ENCODE measurements at places on chromosomes 4 and X.
A peak's percentile ranks its signal among the peaks of the same experiment; 100 is the strongest.

- no peak for DNase-seq
These were observed 10.9 kb downstream of the MFAP3L start for GRCh38 chr4:170015285-170015684.

DNA sequence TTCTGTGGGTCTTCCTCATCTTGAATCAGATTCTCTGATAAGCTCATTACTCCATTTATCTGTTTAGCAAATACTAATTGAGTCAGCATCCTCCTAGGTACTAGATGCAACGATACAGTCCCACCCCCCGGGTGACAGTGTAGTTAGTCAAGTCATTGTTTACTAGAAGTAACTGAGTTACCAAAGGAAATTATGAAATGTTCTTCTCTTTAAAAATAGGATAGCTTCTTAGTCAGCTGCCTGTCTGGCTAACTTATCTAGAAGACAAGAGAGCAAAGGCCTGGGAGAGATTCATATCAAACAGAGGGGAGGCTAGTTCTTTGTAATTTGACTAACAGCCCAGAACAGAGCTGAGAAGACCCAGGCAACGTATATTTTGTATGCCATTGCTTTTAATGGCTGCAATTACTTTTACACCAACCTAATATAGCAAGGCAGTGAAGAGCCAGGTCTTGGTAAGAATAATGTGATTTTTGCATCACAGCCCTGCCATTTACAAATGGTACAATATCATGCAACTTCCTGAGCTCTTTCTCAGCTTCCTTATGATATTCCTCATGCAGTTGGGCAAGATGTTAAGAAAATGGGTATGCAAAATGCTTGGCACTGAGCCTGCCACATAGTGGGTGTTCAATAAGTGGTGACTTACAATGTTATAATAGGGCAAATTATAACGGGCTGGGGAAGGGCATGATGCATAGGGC, 149.9 kb downstream of the CHIC2 start:
- DNase-seq: peak; percentile 81

GRCh38 chr4:129218897-129219296, 122.9 kb downstream of the C4orf33 start:
- no peak for DNase-seq

- DNase-seq: no peak
These were observed 26.5 kb upstream of the FUNDC1 start for GRCh38 chrX:44569122-44569521.

DNA sequence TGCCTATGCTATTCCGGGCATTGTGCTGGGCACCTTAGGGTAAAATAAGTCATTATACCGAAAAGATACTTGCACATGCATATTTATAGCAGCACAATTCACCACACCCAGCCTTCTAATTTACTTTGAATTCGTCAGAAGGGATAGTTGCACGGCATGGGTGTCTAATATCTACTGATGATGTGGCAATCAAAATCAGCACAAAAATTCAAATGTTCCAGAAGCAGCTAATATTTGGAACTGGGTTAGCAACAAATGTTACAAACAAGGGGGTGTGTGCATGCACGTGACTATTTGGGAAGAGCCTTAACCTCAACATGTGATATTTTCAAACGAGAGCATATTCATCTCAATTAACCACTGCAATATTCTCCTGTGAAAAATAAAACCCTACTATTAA, 79.7 kb upstream of the PRSS48 start:
- peak; percentile 70 for DNase-seq

- DNase-seq: no peak
These were observed 93.4 kb downstream of the NHSL2 start for GRCh38 chrX:72003811-72004750.

DNA sequence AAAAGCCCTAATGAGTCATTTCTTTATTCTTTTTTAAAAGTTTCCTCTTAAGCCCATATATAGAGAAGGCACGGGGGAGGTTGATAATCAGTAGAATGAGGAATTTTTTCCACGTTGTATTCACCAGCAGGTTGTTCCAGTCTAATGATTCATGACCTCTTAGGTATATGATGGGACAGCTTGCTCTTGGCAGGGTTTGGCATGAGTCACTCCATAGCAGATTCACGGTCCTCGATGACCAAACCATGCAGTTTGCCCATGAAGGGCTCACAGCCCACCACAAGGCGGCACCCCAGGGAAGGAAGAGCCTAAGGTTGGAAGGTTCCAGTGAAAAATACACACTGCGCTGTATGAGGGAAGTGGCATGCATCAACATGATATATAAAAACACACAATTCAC, 623.8 kb upstream of the DIPK2B start:
- peak; percentile 89 for DNase-seq

GRCh38 chr4:162104459-162105124, 59.2 kb downstream of the FSTL5 start:
- DNase-seq: no peak

DNA sequence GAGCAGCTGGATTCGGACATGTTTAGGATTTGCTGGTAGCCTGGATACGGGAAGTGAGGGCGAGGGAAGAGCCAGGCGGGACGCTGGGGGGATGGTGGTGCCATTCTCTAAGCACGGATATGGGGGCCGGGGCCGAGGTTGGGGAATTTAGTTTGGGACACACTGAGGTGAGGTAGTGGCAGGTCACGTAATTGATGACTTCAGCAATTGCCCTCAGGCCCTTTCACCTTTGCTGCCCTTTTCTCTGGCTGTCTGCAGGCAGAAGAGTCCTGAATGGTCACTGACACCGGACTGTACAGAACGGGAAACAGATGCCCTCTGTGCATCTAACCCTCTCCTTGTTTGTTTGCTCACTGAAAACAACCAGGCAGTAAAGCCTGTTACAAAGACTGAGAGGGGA, 16.9 kb upstream of the HMGB3 start:
- no peak for DNase-seq

GRCh38 chr4:52983563-52984303, 121.6 kb downstream of the RASL11B start:
- DNase-seq: peak; percentile 65

GRCh38 chr4:1768367-1769034, 24.6 kb upstream of the FGFR3 start:
- no peak for DNase-seq

DNA sequence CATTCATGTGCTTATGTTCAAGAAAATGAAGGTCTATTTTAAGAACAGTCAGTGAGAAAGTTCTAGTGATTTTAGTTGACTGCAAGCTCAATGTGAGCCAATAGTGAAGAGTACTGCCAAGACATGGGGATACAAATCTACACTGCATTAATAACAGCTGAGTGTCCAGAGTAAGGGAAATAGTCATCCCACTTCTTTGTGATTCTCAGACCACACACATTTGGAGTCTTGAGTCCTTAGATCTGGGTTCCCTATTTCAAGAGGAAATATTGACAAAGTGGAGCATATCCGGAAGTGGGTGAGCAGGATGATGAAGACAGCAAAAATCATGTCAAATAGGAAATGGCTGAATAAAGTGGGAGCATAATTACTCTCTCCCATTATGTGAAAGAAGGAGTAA, 171.1 kb downstream of the LARP7 start:
- no peak for DNase-seq

DNA sequence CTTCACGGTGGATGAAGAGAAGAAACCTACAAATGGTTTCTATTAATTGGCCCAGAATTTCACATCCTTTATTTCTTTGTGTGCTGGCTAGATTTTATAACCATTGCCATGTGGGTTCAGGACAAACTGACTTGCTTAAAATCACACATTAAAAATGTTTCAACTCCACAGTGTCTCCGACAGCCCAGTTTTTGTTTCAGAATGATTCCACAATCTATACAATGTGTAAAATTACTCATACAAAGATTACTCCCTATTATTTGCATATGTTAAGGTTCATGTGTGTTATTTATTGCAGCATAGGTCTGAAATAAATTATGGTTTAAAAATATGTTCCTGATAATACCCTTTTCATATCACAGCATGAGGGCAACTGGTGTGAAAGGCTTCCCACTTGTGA, 20.6 kb downstream of the DCHS2 start:
- no peak for DNase-seq

DNA sequence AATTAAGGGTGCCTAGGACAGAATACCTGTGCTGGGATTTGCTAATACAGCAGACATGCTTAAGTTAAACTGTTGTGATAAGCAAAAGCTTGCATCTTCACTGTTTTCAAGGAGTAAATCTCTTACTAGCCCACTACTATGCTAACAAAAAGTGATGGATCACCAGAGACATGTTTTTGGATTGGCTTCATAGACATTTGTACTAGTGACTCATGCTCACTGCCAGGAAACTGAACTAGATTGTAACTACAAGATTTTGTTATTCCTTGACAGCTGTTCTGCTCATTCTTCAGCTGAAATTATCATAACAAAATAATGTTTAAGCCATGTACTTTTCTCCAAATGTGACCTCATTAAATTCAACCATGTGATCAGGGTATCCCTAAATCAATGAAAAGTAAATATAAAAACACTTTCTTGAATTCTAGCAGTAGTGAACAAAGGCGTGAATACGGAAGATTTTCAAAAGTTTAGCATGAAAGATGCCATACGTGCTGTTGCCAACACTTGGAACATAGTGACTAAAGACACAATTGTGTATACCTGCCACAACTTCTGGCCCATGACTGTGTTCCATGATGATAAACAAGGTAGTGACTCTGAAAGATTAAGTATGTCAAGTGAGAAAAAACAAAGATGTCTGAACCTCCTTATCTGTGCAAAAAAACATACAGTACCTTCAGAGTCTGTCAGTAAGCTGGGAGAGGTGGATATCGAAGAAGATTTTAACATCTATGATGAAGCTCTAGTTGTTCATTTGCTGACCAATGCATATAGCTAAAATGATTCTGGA, 154.0 kb downstream of the BTC start:
- no peak for DNase-seq

- no peak for DNase-seq
These were observed 10.3 kb downstream of the SPRY1 start for GRCh38 chr4:123406872-123407271.

GRCh38 chrX:29231800-29232199, 644.6 kb downstream of the IL1RAPL1 start:
- DNase-seq: peak; percentile 6

- no peak for DNase-seq
These were observed 81.9 kb downstream of the HPRT1 start for GRCh38 chrX:134541906-134542305.

DNA sequence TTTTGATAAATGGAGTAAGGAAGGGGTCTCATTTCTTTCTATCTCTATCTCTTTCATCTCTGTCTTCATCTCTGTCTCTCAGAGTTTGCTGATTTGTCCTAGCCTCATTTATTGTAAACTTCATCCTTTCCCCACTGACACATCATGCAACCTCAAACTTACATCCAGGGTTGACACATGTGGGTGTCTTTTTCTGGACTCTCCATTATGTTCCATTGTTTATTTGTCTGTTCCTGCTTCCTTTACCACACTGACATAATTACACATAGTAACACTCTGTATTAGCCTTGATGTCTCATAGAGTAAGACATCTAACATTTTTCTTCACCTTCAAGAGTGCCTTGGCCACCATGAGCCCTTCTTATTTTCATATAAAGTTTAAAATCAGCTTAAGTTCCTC, 8.1 kb upstream of the SRD5A3 start:
- no peak for DNase-seq

GRCh38 chr4:114302472-114302871, 296.1 kb upstream of the UGT8 start:
- DNase-seq: peak; percentile 7

- DNase-seq: no peak
These were observed 229.5 kb downstream of the MAPK10 start for GRCh38 chr4:86130160-86130933.

GRCh38 chr4:105145903-105146275, 787 bp upstream of the TET2 start:
- no peak for DNase-seq

DNA sequence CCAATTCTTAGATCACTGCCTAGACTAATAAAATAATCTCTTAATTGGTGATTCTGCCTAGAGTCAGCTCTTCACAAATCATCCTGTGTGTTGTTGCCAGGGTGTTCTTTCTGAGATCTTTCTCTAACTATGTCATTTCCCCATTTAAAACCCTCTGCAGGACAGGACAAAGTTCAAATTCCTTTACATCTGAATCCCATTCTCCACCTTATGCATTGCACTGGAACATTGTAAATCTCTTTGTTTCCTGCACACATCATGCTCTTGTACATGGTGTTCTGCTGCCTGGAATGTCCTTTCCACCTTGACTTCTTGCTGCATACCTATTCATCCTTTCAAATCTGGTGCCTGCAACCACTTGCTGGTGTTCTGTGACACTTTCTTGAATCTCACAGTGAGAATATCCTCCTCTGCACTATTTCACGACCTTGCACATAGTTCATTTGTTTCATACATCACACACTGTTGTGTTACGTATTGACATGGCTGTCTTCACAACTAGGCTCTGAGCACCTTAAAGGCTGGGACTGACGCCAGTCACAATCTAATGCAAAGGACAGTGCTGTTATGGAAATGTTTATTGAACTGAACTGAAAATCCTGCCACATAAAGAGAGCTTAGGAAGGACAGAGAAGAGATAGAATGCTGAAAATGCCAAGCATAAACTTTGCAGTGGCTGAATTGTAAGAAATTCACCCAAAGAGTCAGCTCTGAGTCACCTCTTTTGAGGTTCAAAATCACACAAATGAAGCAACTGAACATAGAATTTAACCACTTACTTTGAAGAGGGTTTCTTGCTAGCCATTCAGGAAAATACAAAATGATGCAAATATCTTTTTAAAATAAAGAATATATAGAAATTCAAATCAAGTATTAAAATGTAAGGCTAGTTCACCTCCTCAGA, 26.4 kb upstream of the SMIM14 start:
- DNase-seq: peak; percentile 52

- DNase-seq: no peak
These were observed 78.3 kb upstream of the STIM2 start for GRCh38 chr4:26782168-26782829.

DNA sequence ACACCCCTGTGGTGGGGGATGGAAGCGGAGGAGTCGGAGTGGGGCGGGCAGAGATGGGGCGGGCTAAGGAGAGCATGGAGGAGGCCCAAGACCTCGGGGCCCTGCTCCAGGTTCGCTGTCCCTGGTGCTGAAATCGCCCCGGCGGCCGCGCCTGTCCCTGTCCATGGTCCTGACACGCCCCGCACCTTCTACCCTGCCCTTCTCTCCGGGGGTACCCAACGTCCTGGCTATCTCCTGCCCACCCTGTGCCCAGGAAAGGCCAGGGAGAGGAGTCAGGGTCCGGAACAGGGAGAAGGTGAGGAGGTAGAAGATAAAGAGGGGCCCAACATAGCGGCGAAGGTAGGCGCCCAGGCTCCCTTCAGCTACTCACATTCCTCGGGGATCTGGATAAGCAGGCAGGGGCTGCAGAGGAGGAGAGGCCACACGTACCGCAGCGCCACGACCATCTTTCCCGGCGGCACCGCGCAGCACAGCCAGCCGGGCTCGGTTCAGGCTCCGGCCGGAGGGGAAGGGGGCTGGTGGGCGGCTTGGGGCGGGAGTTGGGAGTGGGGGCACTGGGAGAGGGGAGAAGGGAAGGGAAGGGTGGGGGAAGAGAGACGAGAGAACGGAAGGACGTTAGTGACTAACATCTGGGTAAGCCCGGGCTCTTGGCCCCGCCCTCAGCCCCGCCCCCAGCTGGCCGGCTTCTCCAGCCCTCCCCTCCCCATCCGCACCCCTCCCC, 10.4 kb downstream of the L1CAM start:
- DNase-seq: peak; percentile 65

DNA sequence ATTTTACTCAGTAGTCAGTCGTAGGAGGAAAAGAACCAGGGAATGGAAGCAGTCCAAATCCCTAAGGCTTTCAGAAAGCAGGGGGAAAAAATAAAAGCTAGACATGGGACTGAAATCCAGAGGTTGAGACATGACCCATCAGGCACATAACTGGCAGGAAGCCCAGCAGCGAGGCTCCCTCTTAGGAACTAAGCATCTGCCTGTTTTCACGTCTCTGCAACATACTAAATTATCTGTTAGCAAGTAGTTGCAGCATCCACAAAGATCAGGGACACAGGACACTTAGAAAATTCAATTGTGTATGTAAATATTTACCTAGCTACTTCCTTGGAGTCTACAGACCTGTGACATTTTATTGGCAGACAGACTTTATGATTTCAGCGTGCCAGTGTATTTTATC, 118.0 kb upstream of the EDNRA start:
- DNase-seq: peak; percentile 31

Data from AG08395 (cell line).